ENCODE measurements at places on chromosomes 4 and X.

DNA sequence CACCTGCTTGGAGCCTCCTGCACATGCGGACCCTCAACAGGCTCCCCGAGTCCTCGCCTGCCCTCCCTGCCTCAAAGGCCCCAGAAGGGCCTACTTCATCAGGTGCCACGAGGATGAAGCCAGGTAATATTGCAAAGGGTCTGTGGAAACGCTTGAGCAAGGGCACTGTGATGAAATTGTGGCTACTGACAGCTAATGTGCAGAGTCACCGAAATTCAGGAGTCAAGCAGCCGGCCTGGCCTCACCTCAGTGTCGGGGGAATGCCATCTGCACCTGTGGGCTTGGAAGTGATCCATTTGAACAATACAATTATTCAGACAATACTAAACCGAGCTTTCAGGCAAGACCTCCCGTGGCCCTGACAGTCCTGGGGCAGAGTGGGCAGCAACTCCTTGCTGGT is 3.1 kb upstream of the FGFR3 start:
- DNase-seq = no peak

- peak; percentile 2 for DNase-seq
These were observed at the start of gene PLS3 for GRCh38 chrX:115560978-115561604. PLS3 (plus strand) TSS chrX:115561174; CDS start chrX:115610251, 49,077 bp downstream.

GRCh38 chr4:15233264-15233597 is 194.6 kb upstream of the C1QTNF7 start:
- DNase-seq = peak; percentile 11

- no peak for DNase-seq
These were observed 61.8 kb downstream of the SMARCA5 start for GRCh38 chr4:143575331-143575730.

DNA sequence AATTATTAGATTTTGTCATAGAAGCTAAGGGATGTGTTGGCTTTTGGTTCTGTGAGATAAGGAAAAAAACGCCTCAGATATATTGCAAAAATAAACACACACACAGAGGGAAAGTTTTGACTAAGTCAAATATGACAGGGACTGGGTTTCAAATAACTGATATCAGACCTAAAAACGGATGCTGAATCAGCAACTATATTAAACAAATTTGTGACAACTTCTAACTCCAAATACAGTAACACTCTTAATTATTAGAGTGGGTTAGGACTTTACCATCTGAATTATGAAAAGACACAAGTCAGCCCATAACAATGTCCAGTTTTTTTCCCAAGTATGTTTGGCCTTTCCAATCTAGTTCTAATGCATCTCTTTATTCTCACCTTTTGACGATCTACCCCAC is 2693.1 kb downstream of the ARAP2 start:
- no peak for DNase-seq

DNA sequence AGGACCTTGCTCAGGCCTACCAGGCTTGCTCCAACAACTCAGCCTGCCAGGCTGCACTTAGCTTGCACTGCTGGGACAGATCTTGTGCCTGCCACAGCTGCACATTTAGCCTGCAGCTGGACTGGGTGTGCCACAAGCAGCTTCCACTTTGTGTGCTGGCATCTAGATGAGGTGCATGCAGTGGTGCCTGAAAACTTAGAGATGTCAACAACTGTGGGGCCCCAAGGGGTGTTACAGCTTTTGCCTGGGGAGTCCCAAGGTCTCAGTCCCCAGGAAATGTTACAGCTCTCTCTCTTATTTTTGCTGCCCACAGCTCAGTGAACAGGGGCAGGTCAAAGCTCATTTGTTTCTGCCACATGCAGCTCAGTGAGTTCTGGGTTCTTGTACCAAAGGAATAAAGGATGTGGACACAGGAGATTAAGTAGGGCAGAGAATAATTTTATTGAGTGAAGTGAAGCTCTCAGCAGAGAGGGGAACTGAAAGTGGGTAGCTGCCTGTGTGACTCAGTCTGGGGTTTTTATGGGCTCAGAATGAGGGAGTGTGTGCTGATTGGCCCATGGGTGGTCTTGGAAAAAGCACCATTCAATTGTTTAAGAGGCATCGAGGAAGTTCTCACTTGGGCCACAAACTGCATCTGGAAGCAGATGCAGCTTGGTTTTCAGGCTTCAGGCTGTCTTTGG is 828.3 kb downstream of the TECRL start:
- DNase-seq = no peak

DNA sequence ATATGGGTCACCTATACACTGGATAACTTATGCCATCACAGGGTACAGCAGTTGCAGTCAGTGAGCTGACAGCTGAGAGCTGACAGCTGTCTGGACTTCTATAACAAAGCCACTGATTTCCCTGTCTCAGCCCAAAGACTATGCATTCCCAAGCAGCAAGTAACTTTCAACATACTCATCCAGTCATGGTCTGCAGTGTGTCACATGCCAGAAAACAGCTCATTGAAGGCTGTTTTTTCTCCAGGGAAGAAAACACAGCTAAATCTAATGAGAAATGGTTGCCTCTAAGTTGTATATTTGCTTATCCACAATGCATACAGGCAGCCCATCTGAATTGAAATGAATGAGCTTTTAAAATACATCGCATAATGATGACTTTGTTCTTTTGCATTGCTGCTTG is 6.3 kb downstream of the KIAA1210 start:
- DNase-seq = no peak

DNA sequence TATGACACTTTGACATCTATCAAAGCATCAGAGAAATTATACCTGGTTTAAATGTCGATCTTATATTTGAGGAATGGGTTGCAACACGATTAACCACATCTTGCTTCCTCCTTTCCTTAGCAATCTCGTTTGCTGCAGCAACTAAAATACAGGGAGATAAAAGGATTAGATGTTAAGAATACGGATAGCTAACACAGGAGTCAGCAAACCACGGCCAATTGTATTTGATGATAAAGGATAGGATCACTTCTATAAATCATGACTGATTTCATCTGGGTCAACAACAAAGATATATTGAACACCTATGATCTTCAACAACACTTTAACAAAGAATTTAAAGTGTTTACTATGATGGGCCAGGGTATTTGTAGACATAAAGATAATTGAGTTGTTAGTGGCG is 5.0 kb downstream of the MAP7D3 start:
- DNase-seq = no peak

GRCh38 chrX:11424903-11425674 is 131.9 kb downstream of the AMELX start:
- DNase-seq = no peak

- no peak for DNase-seq
These were observed 51.3 kb downstream of the DTHD1 start for GRCh38 chr4:36332782-36333131.

DNA sequence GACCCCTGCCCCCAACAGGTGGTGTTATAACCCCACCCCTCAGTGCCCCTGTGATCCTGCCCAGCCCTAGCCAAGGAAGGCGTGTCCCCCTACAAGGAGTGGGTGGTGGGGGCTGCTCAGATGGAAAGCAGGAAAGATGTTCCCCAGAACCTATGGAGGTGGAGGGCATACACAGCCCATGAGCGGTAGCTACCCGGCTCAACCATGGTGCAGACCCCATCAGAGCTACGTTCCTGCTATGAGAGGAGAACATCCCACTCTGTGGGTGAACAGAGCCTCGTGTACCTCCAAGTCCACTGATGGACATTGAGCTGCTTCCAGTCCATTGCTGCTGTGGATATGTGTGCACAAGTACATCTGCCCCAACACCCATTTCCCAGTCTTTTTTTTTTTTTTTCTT is 71.1 kb downstream of the SHOX start:
- DNase-seq = no peak

DNA sequence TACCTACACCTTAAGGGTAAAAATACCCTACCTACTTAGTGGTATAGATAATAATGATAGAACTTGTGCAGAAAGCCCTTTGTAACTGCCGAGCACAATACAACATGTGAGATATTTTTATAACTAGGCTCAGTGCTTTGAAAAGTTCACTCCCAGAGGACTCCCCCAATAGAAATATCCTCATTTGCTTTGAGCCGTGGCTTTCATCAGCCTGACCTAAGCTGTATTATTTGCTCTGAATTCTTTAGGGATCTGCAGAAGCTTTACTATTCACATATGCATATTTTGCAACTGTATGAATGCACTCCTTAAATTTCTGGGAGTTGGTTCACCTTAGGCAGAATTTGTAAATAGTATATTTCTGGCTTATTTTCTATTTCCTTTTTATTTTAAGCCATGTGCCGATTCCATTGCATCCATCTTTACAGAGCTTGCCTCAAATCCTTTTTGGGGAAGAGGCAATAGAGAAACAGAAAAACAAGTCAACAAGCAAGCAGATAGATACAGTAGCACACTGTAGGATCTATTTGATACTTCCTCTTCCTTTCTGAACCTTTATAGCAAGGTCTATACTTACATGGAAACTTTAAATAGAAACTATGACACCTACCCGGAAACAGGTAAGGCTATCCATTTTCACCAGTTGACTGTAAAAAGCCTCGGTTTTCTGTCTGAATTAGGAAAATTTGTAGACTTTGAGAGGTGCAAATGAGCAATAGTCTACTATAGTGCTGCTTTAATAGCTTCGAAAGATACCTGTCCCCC is 242.5 kb upstream of the VCX3A start:
- no peak for DNase-seq

- DNase-seq = peak; percentile 87
These were observed 210 bp upstream of the SMIM10L2A start for GRCh38 chrX:135421537-135421931.

DNA sequence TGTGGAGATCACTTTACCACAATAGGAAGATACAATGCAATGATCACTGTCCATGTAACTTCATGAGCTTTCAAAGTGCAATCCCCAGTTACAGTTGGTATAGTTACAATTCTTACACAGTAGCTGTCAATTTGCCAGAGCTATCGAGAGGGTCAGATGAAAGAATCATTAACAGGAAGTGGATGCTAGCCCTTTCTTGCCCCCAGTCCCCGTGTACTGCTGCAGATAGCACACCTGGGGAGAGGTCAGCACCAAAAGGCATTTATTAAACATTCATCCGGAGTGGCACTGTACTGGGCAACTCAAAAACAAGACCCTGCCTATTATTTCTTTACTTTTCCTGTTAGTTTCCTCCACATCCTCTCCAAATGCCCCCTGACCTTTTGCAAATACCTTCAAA is 47.7 kb downstream of the SOD3 start:
- no peak for DNase-seq

- no peak for DNase-seq
These were observed 11.1 kb downstream of the FABP2 start for GRCh38 chr4:119310826-119311225.

DNA sequence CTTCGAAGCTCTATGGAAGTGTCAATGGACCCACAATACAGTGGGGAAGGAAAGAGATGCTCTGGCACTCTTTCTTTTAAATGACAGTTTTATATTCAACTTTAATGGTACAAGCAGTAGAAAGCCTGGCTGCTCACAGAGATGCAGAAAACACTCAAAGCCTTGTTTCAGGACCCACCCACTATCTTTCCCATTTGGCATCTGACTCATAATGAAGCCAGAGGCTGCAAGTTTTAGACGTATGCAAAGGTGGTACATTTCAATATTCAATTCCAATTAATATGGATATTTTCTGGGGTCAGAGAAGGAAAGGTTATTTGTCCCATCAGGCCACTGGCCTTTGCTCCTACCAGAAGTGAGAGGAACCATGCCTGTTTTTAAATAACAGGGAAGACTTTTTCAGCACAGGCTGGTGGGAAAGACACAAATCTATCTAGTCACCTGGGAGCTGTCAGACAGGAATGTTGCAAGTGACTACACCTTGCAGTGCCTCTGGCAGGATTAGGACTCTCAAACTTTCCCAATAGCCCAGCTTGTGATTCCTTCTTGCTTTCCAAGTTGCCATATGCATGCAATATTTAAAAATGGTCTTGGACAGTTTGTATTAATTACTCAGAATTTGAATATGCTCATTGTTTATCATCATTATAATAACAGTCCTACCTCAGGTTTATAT is 70.0 kb upstream of the RAB40AL start:
- DNase-seq = no peak

GRCh38 chrX:12372111-12372510 is 233.8 kb downstream of the FRMPD4 start:
- no peak for DNase-seq

GRCh38 chrX:103498786-103499185 is 20.5 kb downstream of the RAB40A start:
- no peak for DNase-seq

DNA sequence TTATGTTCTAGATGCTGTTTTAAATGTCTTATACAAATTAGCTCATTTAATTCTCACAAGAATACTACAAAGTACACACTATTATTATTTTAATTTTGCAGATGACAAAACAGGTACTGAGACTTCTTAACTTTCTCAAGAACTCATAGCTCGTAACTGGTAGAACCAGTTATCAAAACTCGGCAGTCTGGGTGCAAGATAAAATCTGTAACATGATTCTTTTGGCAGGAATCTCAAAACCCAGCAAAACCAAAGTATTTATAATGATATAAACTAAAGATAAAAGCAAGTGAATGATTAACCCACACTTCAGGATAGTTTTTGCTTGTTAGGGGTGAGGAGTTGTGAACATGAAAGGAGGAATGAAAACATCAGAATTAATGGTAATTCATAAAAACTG is 27.6 kb downstream of the CLNK start:
- no peak for DNase-seq

DNA sequence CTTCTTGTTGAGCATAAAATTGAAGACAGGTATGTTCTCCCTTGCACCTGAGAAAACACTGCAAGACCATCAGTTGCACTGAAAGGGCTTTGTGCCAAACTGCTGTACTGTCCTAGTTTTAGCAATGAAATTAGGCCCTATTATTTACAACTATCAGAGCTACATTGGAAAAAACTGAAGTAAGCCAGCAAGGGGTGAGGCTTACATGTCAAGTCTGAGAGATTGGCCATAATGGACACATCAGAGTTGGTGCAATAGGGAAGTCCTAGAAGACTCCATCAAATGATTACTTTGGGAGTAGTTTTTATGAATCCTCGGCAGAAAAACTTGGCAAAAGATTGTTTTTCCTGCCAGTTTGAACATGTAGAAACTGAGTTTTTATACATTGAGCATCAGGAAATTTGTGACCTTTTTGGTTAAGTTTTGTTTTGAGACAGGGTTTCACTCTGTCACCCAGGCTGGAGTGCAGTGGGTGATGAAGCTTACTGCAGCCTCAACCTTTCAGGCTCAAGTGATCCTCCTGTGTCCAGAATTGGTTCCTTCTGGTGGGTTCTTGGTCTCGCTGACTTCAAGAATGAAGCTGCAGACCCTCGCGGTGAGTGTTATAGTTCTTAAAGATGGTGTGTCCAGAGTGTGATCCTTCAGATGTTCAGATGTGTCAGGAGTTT is 160.1 kb upstream of the BANK1 start:
- no peak for DNase-seq

DNA sequence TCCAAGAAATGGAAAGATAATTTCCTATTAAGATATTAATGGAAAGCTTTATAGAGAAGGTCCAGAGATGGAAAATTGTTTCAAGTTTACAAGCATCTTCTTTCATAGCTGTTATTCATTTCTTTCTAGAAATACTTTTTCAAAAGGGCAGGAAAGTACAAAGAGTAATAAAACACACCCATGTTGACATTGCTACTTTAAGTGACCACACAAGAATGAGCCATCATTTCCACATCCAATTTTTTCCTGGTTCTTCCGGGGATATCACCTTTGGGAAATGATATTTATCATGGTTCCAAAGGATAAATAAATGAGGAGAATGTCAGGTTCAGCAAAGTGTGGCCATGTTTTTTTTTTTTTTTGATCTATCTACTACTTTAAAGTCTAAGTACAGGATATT is 4.5 kb downstream of the GLRA2 start:
- DNase-seq = no peak

Data from CD4-positive, alpha-beta T cell (primary cell).